ENCODE measurements at places on chromosomes 2 and 18. TPM values are rescaled to one million over a fixed set of nuclear protein-coding genes. Genes with fewer than 3 reads are reported as not detected.

DNA sequence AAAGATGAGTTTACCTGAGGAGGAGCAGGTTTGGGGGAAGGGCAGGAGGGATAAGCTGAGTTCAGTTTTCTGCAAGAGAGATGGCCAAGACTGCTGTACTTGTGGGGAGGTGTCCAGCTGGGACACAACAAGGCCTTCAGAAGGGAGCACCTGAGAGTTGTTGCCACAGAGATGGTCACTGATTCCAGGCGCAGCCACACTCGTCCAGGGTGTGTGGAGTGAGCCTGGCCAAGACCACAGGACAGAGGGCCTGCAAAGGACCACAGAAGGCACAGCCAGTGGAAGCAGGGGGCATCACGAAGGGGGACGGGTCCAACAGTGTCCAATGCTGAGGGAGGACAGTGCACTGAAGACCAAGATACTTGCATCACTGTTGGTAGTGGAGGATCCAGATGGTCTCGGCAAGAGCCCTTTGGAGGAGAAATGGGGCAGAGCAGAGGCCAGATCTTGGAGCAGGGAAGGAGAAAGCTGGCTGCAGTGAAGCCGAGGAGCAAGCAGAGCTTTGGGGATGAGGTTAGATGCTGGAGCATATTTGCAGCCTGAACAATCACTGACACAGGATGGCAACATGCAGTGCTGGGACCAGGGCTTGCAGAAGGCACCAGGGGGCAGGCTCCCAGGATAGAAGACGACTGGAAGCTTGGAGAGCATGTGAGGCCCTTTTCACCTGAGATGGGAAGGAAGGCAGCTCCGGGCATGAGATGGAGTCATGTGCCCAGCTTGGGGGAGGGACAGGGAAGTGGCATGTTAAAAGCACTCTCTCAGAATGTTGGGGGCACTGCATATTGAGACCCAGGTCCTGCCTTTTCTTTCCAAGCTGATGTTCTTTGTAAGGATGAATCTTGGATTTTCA lies 214.0 kb downstream of the CYP26B1 start:
- DNase-seq, result peak; percentile 15

Gene ZNF521
- 11.3 TPM for total RNA-seq

DNA sequence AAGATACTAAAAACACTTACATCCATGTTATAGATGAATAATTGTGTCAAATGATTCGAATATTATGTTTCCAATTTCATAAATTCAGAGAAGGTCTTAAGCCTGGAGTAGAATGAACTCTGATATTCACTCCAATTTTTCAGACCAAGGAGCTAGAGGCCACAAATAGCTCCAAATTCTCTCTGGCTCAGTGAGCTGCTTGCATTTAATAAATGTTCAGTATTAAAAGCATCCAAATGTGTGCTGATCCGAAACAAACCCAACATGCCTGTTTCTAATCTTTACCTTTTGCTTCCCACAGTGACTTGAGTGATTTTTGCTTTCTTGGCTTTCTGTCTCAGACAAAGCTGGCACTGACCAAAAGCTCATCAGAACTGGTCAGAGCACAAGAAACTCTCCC lies 291.4 kb downstream of the CCDC85A start:
- DNase-seq, result no peak

DNA sequence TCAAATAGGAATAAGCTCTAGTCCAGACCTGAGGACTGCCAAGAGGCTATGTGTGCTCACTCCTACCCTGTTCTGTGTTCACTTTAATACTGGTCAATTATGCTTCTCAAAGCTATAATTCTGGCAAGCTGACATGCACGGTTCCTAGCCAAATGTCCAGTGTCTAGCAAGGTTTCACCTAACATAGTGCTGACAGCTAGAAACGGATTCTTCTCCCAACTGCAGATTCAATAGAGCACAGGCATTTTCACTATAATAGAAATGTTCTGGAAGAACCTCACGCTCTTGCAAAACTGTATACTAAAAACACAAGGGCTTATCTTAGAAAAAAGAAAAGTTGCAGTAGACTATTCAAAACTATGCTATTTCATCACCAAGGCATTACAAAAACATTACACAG lies 45.1 kb downstream of the HDAC4 start:
- DNase-seq, result peak; percentile 75

GRCh38 chr2:73107211-73107926 lies 5.4 kb downstream of the RAB11FIP5 start:
- peak; percentile 30 for DNase-seq

GRCh38 chr2:100413571-100413970 lies 3.9 kb downstream of the CHST10 start:
- DNase-seq, result no peak

DNA sequence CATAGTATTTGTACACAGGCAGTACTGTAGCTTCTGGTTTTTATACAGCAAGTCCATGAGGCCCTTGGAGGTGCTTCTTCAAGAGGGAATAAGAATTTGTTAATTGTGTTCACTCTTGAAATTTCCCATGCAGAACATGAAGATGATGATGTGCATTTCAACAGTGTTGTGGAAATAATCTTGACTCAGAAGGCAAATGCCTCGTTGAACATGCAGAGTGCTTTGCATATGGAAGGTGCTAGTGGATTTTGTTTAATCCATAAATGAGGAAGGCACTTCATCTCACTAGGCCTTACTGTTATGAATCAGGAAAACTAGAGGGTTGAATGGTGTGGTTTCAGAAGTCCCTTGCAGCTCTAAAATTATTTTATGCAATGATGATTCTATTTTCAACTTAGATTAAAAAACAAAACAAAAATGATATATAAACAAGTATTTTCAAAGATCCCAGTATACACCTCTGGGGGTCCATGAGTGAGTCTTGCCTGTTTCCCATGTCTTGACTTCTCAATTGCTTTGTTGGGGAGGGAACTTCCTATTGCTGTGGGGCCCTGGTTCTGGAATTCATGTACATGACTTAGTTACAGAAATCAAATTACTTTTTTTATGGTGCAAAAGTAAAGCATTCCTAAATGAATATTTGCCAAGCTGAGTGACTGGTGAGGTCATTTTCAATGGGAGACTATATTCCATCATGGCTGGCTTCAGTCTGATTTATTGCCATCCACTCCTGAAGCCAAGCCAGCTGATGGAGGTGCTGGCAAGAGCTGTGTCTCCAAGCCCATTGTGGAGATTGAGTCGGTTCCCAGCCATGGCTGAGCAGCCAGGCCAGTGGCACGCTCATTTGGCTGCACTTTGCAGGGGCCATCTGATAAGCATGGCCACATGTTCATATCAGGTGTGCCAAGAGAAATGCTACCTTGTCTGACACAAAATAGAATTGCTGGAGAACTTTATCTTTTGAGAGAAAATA lies 56.5 kb downstream of the MGAT5 start:
- no peak for DNase-seq

DNA sequence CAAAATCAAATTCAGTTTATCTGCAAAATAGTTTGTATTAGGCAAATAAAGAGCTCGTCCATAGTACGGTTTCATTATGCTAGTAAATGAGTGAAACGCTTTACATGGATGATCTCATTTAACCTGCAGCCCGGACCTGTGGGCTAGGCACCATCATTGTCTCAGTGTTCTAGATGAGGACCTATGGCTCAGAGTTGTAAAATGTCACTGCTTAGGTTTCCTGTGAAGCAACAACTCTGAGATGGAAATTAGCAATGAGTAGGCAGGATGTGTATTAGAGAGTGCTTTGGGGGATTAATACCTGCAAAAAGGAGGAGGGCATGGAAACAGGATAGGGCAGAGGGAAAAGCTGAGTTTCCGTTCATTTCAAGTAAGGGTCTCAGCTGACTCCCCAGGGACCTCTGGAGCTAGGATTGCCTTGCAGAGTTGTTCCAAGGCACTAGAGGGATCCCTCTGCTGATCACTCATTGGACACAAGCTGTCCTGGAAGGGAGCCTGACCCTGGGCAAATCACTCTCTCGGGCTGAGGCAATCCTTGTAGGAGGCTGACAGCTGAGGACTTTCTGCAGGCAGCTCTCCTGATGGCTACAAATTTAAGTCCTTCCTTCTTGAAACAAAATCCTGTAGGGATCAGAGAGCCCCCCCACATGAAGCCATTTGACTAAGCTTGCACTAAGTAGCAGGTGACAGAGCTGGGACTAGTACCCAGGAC lies 58.8 kb upstream of the SIX2 start:
- peak; percentile 23 for DNase-seq

- DNase-seq, result no peak
These were observed 46.2 kb downstream of the LHCGR start for GRCh38 chr2:48709096-48710034.

Gene VIL1
- not detected for total RNA-seq

DNA sequence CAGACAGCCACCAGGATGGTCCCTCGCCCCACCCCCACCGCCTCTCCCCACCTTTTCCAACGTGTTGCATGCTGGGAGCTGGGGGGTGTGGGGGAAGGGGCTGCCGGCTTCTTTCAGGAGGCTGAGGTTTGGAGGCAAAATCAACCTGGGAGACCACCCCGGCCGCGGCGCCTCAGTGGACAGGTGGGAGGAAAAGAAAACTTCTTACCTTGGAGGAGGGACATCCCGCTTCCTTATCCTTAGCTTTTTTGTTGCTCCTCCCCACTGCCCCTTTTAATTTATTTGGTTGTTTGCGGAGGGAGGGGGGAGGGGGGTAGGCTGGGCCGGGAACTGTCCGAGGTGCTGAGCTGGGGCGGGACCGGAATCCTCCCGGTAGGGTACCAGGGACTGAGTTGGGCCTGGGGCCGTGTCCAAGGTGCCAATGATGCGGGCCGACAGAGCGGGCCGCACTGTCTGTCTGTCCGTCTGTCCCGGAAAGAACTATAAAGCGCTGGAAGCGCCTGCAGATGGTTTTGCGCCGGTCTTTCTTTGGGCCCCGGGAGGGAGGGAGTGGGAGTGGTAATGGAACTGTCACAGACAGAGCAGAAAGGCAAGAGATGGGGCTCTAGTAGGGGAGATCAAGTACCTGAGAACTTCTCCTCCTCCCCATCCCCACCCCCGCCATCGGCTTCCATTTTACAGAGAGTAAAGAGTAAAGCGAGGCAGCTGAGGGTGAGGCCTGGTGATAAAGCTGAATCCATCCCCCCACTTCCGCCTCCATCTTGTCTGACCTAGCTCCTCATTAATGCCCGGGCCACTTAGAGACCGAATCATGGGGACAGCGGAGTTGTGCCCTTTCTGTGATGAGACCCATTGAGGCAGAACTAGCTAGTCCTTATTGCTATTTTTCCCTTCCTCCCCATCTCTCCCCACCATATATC lies 2.4 kb downstream of the CDK5R2 start:
- DNase-seq, result no peak

Gene LHCGR
- under 0.01 TPM for total RNA-seq

- DNase-seq, result no peak
These were observed 1710.2 kb upstream of the SLC39A10 start for GRCh38 chr2:193946806-193947205.

- DNase-seq, result no peak
These were observed 1.1 kb downstream of the HOXD3 start for GRCh38 chr2:176158186-176158591.

Gene CYS1
- total RNA-seq, result 1.6 TPM

GRCh38 chr18:44630118-44630517 lies 50.6 kb upstream of the SETBP1 start:
- DNase-seq, result no peak

DNA sequence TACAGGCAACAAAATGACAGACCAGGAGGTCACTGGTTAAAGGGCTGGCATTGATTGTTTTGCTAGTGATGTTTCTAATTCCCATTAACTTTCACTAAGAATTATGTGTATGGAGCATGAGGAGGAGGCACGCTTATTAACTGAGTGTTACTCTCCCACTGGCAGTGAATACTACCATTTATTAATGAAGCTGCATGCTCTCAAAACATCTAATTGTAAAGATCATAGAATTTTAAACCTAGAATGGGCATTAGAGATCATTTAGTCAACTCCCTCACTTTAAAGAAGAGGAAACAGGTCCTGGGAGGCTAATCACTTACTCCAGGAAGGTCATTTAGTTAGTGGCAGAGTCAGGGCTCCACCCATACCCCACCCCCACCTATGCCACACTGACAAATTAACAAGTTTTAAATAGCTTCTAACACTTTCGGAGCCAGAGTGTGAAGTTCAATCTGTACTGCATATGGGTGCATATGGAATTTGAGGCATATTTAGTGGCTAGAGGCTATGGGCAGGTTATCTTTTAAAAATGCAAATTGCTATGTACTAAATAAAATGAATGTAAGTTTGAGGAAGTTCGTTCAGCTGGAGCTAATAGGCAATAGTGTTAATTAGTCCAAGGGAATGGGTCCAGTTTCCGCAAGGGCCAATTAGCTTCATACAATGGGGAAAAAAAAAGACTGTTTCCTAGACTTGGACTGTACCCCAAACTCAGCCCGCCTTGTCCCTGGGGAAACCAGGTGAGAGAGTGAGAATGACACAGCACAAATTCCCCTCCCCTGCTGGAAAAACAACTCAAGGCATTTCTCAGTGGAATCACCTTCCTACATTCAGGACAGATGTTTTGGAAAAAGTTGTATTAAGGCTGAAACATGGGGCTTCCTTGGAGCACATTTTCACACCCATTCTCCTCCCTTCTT lies 178.8 kb downstream of the ICOS start:
- DNase-seq, result no peak

DNA sequence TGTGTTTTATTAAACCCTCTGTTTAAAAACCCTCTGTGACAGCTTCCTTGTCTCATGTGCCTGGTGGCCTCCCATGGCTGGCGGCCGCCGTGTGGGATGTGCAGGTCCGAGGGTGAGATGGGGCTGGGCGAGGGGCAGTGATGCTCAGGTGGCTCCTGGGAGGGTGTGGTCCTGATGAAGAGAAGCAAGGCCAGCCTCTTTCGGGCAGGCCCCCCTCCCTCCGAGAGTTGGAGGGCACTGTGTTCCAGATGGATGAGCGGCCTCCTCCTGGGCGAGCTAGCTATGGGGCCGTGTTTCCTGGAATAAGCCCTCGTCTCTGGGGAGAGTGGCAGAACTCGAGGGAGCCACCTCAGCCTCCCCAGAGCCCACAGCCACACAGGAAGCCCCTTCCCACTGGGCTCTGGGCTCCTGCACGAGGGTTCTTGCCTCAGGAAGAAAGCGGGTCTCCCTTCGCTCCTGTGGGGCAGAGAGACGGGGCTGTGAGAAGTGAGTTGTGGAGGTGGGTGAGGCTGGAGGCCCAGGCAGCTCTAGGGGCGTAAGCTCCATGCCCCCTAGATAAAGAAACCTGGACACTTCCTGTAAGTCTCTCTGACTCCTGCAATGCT lies 72.1 kb downstream of the ASB1 start:
- no peak for DNase-seq

Gene TCF23
- total RNA-seq, result not detected

Gene RESP18
- not detected for total RNA-seq

DNA sequence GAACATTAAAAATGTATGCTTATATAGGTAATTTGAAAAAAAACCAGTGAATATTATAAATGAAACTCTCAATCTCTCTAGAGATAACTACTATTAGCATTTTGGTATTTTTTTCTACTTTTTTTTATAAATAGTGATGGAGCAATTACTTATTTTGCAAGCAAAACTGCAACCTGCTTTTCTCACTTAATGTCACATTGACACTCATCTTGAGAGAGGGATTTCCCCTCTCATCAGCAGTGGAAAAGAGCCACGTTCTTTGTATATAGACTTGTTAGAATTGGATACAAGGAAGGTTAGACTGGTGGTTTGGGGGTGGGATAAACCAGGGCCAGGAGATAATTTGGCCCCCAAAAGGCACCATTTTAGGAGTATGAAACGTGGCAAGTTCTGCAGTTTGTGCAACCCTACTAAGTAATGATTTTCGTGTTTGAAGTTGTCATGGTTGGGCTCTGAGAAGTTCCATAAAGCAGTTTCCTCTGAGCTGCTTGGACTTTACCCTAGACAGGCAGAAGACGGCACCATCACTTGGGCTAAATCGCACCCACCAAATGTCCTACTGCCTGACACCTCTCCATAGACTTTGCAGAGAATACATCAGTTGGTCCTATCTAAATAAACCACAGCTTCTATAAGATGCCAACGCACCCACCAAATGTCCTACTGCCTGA lies 194.0 kb downstream of the ACTR3 start:
- DNase-seq, result no peak
